ENCODE measurements at places on chromosomes 7 and 10. TPM values are rescaled to one million over a fixed set of nuclear protein-coding genes. Genes with fewer than 3 reads are reported as not detected.

GRCh38 chr7:70571403-70571934 lies 560.5 kb upstream of the GALNT17 start:
- DNase-seq = no peak
- no peak overlapping the region for H3K4me3 ChIP-seq
- H3K4me1 ChIP-seq = peaks cover 53% of the 10 kb centered on the region
- no peaks in the 10 kb centered on the region for H3K27me3 ChIP-seq
- H3K27ac ChIP-seq = peak overlapping the region; percentile 60

Gene JCAD
- total RNA-seq = 19.4 TPM

GRCh38 chr7:84123965-84124547 lies 70.5 kb downstream of the SEMA3A start:
- no peak for DNase-seq
- no peaks in the 10 kb centered on the region for H3K36me3 ChIP-seq
- peaks cover 18% of the 10 kb centered on the region for H3K4me1 ChIP-seq
- H3K27ac ChIP-seq = peak overlapping the region; percentile 8

Gene GIMAP5
- total RNA-seq = not detected

DNA sequence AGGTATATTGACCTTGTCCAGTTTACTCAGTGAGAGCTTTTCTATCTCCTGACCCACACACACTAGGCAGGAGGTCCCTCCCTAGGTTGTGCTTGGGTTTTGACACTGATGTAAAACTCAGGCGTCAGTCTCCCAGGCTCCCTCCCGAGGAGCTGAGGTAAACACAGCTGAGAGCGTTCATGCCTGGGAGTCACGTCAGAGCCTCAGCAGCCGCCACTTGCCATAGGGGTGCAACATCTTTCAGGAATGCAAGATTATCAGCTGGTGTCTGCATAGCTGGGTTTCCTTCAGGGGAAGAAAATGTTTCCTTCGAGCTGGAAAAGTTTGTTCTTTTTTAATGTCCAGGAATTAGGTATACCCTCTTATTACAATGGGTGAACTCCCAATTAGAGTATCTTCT lies 70.6 kb downstream of the FGFR2 start:
- peaks cover 45% of the 10 kb centered on the region for H3K4me1 ChIP-seq
- no peaks in the 10 kb centered on the region for H3K36me3 ChIP-seq
- no peaks in the 10 kb centered on the region for H3K27me3 ChIP-seq
- H3K27ac ChIP-seq = peak overlapping the region; percentile 87
- no peak overlapping the region for H3K4me3 ChIP-seq

DNA sequence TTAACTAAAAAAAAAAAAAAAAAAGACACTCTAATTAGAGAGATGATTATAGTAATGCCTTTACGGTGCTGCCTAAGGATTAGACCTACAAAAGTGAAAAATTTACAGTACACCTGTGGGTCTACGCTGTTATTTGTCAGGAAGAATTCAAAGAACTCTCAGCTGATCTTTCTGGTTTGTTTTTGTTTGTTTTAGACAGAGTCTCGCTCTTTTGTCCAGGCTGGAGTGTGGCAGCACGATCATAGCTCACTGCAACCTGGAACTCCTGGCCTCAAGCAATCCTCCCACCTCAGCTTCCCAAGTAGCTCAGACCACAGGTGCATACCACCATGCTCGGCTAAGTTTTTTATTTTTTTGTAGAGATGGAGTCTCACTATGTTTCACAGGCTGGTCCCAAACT lies 28.3 kb upstream of the FOXK1 start:
- peaks cover 5% of the 10 kb centered on the region for H3K36me3 ChIP-seq
- no peak overlapping the region for H3K27ac ChIP-seq
- no peak overlapping the region for H3K4me3 ChIP-seq

- no peak for DNase-seq
- peaks cover 16% of the 10 kb centered on the region for H3K27me3 ChIP-seq
- H3K36me3 ChIP-seq = peaks cover 2% of the 10 kb centered on the region
Observed at GRCh38 chr10:78291722-78292121, 258.1 kb downstream of the RPS24 start.

DNA sequence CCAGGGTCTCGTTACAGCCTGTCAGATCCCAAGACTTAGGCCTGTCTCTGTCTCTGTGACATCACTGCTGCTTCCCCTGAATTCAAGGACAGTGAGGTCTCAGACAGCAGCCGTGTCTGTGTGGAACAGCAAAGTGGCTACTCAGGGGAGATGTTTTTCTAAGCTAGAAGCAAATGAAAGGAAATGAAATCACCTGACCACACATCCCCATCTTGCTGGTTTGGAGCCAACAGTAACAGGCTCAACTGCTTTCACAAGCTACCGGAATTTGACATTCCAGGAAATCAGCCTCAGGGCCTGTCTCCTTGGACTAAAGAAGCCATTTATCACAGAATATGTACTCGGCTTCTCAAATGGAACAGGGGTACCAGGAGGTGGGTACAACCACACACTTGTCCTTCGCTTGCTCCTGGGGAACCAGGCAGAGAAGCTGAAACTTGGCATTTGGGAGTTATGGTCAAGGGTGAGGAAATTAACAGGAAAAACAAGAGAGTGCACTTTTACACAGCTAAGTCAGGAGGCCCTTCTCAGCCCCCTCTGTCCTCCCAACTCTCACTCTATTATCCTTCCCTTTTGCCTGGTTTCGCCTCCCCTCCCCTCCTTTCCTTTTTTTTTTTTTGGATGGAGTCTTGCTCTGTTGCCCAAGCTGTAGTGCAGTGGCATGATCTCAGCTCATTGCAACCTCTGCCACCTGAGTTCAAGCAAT lies 73.2 kb downstream of the SPDYE5 start:
- no peak for DNase-seq
- peak overlapping the region; percentile 90 for H3K27ac ChIP-seq
- no peaks in the 10 kb centered on the region for H3K27me3 ChIP-seq
- H3K4me1 ChIP-seq = peaks cover 22% of the 10 kb centered on the region
- H3K36me3 ChIP-seq = peaks cover 44% of the 10 kb centered on the region

Gene C7orf57
- total RNA-seq = not detected
